Activated CD4-positive, alpha-beta T cell treated with anti-CD3 and anti-CD28 coated beads for 48 hours (primary cell): ENCODE measurements at places on chromosomes 5 and 9.

DNA sequence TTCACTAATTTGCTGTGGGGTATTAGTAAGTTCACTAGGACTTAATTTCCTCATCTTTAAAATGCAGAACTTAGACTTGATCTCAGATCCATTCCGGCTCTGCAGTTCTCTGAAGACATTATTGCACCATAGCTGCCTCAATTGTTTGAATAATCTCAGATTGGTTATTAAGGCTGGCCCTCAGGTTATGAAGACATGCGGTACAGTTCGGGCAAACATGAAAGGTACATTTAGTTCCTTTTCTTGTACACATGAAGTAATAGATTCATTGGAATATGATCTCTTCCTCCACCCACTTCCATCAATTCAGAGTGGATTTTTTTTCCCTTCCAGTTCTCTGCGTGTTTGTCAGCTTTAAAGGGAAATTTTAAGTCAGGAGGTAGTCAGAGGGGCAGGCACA, 28.0 kb downstream of the ATP6V0E1 start:
- no peak for DNase-seq

- no peak for DNase-seq
Observed at GRCh38 chr5:170360709-170361108, 28.5 kb downstream of the KCNMB1 start.

GRCh38 chr5:72434056-72434780, 73.0 kb downstream of the ZNF366 start:
- no peak for DNase-seq

- no peak for DNase-seq
Observed at GRCh38 chr9:112120439-112120925, 54.6 kb downstream of the SUSD1 start.

DNA sequence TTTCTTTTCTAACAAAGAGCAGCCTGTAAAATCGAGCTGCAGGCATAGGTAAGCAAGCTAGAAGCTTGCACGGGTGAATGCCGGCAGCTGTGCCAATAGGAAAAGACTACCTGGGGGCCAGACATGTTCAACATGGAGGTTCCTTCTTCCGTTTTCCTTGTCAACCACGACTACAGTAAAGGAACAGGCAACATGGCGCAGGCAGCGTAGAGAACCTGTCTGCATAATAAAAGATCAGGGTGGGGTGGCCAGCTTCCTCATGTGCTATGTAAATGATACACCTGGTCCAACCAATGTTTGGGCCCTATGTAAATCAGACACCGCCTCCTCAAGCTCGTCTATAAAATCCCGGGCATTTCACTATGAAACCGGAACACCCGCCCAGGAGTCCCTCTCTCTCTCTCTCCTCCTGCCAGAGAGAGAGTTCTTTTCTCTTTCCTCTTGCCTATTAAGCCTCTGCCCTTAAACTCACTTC, 103.8 kb upstream of the LIFR start:
- no peak for DNase-seq

GRCh38 chr9:35691334-35691650, 1.6 kb upstream of the TPM2 start:
- no peak for DNase-seq

- no peak for DNase-seq
Observed at GRCh38 chr9:121283856-121284732, 16.1 kb downstream of the GSN start.

GRCh38 chr5:173691931-173692330, 75.5 kb upstream of the BOD1 start:
- DNase-seq, result no peak

GRCh38 chr9:125635888-125636287, 71.1 kb downstream of the MAPKAP1 start:
- no peak for DNase-seq

- no peak for DNase-seq
Observed at GRCh38 chr9:14306672-14307660, 7.0 kb downstream of the NFIB start.

- no peak for DNase-seq
Observed at GRCh38 chr5:158879993-158880392, 219.7 kb downstream of the EBF1 start.
